ENCODE measurements at places on chromosomes 1 and 21.

- DNase-seq = no peak
Measured at GRCh38 chr1:28354121-28354520, 15.4 kb upstream of the PHACTR4 start.

GRCh38 chr1:53073868-53074311, 11.9 kb downstream of the PODN start:
- no peak for DNase-seq

- no peak for DNase-seq
Measured at GRCh38 chr1:48775831-48776392, 779 bp downstream of the BEND5 start.

DNA sequence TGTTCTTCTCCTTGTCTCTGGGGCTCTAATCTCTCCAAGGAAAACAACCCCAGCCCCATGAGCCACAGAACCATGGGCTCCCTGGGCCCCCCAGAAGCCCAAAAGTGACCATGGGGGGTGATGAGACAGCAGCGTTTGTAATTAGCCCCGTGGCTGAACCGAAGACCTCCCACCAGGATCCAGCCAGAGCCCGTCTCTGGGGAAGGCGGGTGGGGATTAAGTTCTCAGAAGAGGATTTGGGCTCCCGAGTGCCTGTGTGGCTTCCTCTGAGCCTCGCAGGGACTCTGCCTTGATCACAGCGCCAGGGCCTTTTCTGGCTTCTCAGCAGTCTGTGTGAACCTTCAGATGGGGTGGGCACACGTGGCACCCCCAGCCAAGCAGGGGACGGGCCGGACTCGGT, 77.0 kb downstream of the ALPL start:
- DNase-seq = no peak

GRCh38 chr1:233347338-233347737, 19.8 kb downstream of the MAP3K21 start:
- no peak for DNase-seq

All from stimulated activated CD8-positive, alpha-beta memory T cell treated with anti-CD3 and anti-CD28 coated beads, Interleukin-15, amount 100 ng/mL, for 1 hour (primary cell).